ENCODE measurements at places on chromosomes 3 and 15. TPM values are rescaled to one million over a fixed set of nuclear protein-coding genes. Genes with fewer than 3 reads are reported as not detected.

DNA sequence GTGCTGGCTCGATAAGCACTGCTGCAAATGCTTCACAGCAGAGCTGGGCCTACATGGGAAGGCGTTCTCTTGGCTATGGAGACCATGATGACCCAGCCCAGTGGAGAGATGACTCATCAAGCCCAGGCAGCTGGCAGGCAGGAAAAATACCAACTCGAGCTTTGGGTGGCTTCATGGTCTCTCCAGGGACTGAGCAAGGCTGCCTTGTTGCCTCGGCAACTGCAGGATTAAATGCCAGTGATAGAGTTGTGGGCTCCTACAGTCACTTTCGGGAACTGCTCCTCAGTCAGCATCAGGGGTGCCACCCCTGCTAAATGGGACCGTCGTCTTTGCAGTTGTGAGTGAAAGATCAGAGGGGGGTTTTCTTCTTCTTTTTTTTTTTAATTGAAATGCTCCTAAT is 54.6 kb upstream of the MYZAP start:
- DNase-seq, result no peak

DNA sequence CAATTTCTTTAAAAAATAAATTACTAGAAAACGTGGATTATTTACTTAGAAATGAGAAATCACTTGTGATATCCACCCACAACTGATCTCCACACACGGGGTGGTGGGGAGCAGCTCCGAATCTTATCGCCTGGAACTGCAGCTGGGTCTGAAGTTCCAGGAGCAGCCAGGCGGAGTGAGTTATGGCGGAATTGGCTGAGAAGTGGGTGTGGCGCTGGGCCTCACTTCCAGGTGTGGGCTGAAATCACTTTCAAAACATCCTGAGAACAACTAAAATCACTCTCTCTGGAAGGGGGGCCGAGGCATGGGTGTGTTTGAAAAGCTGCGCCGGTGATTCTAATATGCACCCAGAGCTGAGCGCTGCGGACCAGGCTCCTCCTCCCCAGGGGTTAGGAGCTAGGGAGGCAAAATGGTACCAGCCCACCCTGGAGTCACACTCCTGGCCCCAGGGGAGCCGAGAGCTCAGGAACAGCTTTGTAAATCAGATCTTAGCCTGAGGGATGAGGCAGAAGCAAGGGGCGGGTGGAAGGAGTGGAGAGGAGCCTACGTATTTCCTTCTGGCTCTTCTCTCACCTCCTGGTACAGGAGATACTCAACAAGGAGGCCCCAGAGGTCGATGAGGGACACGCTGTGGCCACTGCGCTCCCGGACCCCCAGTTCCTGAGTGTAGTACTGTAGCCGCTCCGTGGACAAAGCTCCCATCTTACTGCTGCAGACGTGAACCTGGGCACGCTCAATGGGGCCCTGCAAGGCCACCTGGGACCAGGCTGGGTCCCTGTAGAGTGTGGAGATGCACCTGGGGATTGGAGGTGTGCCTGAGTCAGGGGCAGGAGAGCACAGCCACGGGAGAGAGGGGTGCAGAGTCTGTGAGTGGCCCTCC is 9.6 kb downstream of the PLA2G4F start:
- DNase-seq, result no peak

- DNase-seq, result no peak
Measured at GRCh38 chr15:47407692-47408091, 309.6 kb upstream of the SEMA6D start.

The CPEB1 gene
- 2.8 TPM for polyA plus RNA-seq

The COL6A6 gene
- polyA plus RNA-seq, result 59.3 TPM

All from right lung (tissue), 10 donors.